ENCODE measurements at places on chromosomes 16 and 17.
A peak's percentile ranks its signal among the peaks of the same experiment; 100 is the strongest.

DNA sequence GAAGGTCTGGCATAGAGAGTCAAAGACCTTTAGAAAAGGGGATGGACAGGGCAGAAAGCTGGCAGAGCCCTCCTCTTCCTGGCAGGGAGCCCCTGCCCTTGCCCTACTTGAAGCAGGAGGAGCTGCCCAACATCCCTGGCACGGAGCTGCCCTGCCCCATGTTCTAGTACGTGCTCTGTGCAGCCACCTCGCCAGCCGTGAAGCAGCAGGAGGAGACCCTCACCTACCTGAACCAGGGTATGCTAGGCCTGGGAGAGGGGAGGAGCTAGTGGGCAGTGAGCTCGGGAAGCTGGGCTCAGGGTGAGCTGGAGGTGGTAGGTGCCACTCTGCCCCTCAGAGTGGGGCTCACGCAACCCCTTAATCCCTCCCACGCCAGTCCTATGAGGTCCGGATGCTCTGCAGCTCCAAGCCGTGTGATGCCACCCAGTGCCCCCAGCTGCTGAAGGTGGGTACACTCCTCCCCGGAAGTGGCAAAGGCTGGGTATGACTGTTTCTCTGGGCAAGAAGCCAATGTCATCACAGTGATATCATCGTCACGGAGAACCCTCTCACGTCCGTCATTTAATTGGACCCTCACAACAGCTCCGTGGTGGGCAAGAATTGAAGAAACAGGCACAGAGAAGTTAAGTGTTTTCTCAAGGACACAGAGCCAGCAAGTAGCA, 12.7 kb upstream of the STAC2 start:
- no peak for DNase-seq

DNA sequence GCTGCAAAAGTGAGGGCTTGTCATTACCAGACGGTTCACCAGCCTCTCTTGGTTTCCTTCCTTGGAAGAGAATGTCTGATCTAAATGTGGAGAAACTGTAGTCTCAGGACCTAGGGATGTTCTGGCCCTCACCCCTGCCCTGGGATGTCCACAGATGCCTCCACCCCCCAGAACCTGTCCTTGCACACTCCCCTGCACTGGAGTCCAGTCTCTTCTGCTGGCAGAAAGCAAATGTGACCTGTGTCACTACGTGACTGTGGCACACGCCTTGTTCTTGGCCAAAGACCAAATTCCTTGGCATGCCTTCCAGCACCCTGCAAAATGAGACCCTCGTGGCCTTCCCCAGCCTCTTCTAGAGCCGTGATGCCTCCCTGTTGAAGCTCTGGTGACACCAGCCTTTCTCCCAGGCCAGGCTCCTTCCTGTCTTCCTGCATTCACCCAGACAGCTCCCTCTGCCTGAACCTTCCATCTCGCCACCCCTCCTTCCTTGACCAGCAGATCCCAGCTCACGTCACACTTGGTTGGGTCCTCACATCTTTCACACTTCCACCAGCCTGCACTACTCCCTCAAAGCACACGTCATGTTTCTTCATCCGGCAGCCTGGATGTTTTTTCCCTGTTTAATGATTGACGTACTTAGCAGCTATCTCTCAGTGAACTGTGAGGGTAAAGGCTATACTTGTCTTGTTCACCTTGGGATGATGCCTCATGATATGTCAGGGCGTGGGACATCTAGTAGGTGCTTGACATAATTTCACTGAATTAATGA, 4.3 kb downstream of the ZNF768 start:
- no peak for DNase-seq

DNA sequence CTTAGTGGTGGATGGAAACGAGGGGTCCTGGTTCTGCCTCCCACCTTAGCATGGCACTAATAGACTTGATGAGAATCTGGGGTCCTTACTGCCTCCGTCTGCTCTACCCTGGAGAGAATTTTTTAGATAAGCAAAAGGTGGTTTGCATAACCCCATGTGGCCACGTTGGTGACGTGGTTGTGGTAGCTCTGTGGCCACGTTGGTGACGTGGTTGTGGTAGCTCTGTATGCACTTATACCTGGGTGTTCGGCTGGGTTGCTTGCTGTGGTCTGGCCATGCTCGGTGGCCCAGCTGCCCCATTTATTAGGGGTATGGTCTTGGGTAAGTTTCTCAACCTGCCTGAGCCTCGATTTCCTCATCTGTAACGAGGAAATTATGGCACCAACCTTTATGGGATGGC, 13.0 kb downstream of the SPIRE2 start:
- no peak for DNase-seq

DNA sequence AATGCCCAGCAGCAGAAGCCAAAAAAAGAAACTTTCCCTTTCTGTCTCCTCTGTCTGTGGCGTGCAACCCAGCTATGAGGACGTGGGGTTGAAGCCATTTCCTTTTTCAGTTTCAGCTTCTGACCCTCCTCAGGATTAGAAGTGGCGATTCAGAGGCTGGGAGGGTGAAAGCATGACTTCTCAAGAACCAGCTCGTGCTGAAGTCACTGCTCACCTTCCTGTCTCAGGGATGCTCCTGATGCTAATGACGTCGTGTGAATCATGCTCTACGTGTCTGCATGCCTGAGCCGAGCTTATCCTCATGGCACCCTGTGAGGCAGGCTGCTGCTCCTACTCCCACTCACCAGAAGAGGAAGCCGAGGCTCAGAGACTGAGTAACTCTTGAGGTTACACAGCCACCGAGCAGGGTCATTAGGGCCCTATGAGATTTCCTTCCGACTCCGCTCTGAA, 5.7 kb upstream of the LPO start:
- no peak for DNase-seq

- peak; percentile 89 for DNase-seq
Observed at GRCh38 chr17:81871387-81872230, 472 bp upstream of the ARHGDIA start.

GRCh38 chr16:14501331-14502255, 128.5 kb downstream of the PARN start:
- DNase-seq = no peak

DNA sequence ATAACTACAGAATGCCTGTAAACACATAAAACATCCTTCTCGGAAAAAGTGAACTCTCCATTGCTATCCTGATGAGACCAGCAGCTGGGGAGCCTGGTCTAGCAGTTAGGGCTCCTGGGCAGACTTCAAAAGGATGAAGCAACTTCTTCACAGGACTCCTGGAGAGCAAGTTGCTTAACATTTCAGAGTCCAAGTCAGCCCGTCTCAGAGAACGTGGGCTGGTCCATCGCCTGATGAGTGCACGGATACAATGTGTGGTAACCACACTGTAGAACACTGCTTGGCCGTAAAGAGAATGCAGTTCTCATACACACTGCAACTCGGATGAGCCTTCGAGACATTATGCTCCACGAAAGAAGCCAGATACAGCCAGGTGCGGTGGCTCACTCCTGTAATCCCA, 52.7 kb downstream of the TMEM235 start:
- no peak for DNase-seq

GRCh38 chr16:21156767-21157467, 1.6 kb upstream of the LDAF1 start:
- DNase-seq = no peak

DNA sequence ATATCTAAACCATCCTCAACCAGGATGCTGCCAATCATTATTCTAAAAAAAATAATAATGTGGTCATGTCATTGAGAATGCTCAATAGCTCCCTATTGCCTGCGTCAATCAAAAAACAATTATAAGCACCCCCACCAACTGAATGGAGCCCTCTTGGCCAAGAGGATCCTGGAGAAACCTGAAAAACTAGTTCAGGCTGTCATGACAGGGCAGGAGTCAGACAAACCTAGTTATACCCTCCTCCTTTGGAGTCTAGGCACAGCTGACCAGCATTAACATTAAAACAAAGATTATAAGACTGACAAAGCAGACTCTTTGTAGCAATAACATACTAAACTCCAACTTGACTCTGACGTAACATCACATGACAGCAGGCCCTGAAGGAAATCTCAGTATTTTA, 119.2 kb upstream of the CCL2 start:
- no peak for DNase-seq

- DNase-seq = no peak
Observed at GRCh38 chr16:67773099-67773498, 33.3 kb downstream of the RANBP10 start.

DNA sequence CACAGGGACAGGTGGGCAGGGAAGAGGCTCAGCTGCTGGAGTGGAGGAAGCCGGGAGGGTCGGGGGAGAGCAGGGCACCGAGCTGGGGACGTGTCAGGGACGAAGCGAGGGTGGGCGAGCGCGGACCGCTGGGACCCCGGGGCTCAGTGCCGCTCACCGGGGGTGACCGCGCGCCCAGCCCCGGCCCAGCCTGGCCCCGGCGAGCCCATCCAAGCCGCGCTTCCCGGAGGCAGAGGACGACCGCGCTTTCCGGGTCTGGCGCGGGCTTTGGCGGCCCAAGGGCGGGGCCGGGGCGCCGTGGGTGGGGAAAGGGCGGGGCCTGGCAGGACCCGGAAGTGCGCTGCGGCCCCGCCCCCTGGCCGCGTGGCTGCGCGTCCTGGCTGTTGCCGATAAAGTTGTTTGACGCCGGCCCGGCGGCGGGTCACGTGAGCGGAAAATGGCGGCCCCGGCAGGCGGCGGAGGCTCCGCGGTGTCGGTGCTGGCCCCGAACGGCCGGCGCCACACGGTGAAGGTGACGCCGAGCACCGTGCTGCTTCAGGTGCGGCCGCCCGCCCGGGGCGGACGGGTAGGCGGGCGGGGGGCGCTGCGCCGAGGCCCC, at the start of gene ASPSCR1:
TSS of gene ASPSCR1 (plus strand) at position 419 of the 598 bp plus-strand sequence. CDS start at position 437, 18 bp downstream.
- DNase-seq = peak; percentile 91

DNA sequence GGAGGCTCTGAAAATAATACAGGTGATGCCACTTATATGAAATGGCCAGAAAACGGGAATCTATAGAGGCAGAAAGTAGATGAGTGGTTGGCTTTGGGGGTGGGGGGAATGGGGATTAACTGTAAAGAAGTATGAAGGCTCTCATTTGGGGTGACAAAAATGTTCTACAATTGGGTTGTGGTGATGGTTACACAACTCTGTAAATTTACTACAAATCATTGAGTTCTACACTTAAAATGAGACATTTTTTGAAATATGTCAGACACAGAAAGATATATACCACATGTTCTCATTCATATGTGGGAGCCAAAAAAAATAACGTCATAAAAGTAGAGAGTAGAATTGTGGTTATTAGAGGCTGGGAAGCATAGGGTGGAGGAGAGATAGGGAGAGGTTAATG, 25.7 kb downstream of the ARHGAP17 start:
- no peak for DNase-seq

- DNase-seq = no peak
Observed at GRCh38 chr17:8747742-8748141, 3.1 kb upstream of the CCDC42 start.

GRCh38 chr17:1758807-1759206, 3.1 kb upstream of the SERPINF1 start:
- DNase-seq = no peak
